ENCODE measurements at places on chromosomes 6 and 20.

DNA sequence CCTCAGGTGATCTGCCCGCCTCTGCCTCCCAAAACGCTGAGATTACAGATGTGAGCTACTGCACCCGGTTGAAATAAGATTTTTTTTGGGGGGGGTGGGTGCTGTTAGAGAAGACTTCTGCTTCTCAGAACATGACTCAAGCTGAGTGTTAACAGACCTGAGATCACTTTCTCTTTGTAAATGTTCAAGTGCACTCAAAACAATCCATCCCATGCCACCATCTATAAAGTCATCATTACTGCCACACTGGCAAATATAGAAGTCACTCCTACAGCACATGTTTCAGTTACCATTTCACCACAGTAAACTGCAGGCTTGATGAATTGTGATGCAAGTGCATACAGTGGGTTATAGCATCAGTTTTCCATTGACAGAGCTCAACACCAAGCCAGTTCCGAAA, 9.0 kb downstream of the VPS16 start:
- no peak for DNase-seq

DNA sequence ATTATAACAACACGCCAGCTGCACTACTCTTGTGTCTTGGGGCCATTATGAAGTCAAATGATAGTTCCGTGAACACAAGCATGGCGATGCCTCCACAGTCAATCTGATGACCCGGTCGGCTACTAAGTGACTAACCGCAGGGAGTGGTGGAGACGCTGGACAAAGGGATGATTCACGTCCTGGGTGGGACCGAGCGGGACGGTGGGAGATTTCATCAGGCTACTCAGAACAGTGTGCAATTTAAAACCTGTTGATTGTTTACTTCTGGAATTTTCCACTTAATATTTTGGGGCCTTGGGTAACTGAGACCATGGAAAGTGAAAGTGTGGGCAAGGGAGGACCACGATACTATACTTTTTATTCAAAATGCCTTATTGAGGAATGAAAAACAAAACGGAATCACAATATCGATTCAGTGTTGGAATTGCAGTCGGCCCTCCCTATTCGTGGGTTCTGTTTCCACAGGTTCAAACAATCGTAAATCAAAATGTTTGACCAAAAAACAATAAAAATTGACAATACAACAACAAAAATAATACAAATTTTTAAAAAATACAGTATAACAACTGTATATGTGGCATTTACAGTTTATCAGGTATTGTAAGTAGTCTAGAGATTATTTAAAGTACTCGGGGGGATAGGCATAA, 66.5 kb downstream of the MYLK4 start:
- DNase-seq = no peak

GRCh38 chr6:19013026-19013705, 626.0 kb downstream of the RNF144B start:
- no peak for DNase-seq

DNA sequence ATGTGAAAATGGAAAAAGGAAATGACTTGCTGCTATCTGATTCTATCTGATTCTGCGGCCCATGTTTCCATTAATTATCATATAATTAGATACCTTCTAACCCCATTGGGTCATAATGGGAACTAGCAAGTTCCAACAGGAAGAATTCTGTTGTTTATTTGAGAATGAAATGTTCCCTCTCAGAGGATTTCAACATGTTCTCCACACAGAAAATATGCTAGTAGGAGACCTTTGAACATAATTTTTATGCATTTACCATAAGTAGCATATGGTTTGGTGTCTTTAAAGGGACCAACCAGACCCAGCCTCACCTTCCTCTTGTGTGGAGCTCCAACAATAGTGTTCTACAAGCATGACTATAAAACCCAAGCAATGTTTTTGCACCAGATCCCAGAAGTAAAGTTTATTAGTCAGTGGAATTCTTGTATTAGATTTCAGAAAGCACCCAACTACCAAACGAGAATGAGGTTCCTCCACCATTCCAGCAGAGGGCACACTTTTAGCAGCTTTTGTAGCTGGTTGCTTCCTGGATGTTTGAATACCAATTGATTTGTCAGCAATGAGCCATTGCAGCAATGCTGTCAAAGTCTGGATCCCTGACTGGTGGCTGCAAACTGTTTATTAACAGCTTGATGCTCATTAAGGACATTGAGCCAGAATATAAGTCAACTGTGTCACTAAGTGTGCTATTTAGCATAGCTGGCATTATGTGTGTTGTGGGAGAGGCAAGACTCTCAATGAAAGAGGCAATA, 143.6 kb upstream of the GJE1 start:
- DNase-seq = no peak

DNA sequence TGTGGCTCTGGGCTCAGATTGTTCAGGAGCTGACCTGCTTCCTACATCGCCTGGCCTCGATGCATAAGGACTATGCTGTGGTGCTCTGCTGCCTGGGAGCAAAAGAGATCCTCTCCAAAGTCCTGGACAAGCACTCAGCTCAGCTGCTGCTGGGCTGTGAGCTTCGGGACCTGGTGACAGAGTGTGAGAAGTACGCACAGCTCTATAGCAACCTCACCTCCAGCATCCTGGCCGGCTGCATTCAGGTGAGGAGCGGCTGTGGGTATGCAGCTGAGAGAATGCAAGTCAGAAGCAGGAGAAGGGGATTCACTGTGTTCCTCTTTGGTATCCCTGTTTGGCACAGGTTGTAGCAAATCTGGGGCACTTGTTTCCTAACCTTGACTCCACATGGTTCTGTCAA, 17.9 kb downstream of the CUL9 start:
- no peak for DNase-seq

DNA sequence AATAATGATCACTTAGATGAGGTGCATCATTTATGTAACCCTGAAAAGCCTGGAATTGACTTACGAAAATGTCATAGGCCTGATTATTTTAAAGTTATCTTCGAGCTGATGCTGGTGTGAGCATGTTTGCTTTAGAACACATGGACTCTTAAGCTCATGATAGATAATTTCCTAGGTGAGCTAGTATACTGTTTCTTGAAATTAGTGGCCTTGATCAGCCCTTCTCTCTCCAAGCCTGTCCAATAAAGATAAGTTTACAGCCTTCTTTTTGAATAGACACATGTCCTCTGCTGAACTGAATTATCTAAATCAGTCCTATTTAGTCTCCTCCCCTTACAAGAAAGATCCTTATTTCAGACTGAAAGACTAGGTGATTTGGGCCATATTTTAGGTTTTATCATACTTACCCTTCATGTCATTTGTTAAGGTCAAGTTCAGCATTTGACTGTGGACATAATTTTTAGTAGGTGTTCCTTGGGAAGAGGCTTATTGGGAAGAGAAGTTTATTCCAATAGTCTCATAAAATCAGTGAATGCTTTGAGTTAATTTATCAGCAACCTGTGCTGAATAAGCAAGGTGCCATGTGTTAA, 15.3 kb downstream of the FOXO3 start:
- no peak for DNase-seq

DNA sequence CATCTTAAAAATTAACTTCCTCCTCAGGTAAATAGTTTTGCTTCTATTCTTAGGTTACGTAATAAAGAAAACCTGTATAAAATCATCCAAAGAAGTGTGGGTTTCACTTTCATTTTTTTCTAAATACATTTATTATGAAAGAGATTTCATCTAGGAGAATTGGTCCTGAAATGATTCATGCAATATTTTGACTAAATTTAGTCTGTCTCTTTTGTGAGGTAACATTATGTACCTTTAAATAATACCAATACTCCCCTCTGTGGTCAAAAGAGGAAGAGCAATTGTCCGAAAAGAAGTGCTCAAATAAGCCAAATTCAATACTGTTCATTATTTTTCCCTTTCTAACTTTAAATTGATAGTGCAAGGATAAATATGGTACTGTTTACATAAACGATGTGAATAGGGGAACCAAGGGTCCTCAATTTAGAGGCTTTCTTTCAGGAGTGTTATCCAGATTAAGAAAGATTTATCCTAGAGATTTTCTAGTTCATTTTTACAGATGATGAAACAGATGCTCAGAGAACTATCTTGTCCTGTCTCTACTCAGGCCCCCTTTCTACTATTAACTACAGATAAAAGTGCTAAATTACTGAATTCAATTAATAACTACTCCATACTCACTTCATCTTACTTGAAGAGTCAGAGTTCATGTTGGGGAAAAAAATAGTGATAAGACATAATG, 26.2 kb downstream of the CYP39A1 start:
- DNase-seq = no peak

DNA sequence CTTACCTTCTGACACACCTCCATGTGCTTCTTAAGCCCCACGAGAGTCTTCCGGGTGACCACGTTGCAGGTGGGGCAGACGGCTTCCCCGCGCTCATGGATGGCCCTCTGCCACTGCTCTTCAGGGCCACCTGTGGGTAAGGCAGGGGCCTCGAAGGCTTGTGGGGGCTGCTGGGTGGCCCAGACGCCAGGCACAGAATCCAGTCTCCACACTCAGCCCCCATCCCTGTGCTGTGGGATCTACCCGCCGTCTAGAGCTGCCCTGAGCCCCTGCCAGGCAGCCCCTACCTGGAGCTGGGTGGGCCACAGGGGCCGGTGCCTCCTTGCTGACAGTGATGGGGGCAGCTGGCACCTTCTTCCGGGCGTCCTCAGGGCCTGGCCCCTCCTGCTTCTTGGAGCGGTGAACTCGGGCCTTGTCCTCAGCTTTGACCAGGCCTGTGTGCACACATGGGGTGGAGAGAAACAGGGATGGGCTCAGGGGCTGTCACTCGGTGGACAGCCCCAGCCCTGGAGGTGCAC, 5.9 kb downstream of the ZNF512B start:
- no peak for DNase-seq

DNA sequence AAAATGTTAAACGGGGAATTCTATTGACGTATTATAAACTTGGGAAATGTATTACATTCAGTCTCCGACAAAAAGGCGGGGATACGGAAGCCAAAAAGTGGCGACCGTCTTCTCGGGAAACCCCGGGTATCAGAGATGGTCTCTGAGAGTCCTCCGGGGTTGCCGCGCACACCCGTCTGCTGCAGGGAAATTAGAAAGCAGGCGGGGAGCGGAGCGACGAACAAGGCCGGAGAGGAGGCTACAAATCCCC, 1.5 kb downstream of the SALL4 start:
- no peak for DNase-seq

DNA sequence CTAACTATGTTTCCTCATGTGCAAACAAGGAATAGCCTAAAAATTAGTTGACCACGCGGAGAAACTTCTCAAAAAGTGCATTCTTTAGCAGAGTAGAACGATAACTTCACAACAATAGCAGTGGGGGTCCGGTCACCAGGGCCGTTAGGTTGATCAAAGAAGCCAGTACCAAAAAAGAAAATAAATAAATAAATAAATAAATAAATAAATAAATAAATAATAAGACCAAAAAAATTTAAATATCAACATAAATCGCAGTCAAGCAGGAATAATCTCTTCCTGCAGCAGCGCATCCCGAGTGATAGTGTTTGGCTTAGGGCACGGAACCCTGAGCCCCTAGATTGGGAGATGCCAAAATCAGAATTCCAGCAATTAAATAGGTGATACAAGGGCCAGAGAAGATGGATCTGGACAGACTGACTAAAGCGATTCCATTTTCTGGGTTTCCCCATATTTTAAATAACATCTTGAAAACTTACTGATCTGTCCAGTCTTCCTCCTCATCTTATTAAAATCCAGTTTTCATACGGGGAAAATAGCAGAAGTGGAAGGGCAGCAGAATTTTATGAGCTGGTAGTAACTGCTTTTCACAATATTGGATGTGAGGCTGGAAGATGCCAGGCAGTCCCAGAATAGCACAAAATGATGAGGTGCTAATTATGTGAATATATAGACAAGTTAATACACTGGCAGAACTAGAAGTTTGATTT, 4.4 kb upstream of the OLIG3 start:
- DNase-seq = no peak

DNA sequence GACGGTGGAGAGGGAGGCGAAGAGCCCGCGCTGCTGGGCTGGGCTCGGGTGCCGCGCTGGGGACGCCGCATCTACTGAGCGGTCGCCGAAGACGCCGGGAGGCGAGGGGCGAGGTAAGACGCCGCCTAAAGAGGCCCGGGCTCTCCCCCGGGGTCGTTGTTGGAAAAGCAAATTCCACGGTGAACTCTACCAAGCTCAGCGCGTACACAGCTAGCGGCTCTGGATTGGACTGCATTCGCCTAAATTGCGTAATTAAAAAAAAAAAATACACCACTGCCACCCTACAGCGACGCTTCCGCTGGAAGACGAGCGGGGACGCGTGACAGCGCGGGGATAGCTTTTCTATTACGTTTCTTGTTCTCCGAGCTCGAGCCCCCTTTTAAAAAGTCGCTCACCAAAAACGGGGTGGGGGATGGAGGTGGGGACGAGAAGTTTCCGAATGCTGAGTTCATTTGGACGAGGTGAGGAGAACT, 92.0 kb upstream of the PRDM1 start:
- DNase-seq = no peak

- no peak for DNase-seq
Measured at GRCh38 chr20:24499472-24499871, 30.0 kb downstream of the SYNDIG1 start.

DNA sequence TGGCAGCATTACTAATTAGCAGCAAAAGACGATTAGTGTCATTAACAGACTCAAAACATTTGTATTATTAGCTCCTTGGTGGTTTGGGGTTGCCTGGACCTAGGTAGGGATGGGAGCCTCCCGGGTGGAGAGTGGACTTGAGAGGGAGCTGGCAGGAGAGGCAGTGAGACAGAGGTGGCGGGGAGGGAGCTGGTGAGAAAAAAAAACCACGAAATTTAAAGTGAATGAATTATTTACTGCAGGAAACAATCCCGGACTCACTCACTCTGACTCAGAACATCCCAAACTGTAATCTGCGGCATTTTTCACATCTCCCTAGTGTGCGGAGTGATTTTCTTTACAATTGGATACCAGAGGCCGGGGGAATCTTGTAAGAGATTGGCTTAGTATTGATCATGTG, 14.3 kb upstream of the CDH22 start:
- DNase-seq = no peak

DNA sequence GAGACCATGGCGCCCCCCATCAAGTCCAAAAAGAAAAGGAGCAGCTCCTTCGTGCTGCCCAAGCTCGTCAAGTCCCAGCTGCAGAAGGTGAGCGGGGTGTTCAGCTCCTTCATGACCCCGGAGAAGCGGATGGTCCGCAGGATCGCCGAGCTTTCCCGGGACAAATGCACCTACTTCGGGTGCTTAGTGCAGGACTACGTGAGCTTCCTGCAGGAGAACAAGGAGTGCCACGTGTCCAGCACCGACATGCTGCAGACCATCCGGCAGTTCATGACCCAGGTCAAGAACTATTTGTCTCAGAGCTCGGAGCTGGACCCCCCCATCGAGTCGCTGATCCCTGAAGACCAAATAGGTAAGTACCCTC, 41.7 kb upstream of the NAA20 start:
- no peak for DNase-seq

DNA sequence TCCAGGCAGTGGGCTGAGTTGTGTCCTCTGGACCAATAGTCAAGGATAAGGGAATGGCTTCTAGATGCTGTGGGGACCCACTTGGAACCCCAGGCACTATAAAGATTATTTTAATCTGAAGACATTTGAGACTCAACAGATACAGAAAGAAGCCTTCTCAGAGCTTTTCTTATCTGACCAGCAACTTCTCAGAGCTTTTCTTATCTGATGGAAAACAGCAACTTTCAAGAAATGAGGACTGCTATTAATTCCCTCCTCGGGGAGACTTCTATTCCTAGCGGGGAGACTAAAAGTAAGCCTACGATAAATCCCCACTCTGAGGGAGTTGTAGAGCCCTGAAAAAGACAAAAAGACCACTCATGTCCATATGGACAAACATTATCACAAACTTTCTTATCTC, 160.5 kb downstream of the RNASET2 start:
- no peak for DNase-seq

Data from DMS 273 treated with DMSO at 0.1 percent for 48 hours (cell line).